Activated T-cell treated with anti-CD3 and anti-CD28 coated beads for 48 hours (primary cell): ENCODE measurements at places on chromosomes 16 and 17.

DNA sequence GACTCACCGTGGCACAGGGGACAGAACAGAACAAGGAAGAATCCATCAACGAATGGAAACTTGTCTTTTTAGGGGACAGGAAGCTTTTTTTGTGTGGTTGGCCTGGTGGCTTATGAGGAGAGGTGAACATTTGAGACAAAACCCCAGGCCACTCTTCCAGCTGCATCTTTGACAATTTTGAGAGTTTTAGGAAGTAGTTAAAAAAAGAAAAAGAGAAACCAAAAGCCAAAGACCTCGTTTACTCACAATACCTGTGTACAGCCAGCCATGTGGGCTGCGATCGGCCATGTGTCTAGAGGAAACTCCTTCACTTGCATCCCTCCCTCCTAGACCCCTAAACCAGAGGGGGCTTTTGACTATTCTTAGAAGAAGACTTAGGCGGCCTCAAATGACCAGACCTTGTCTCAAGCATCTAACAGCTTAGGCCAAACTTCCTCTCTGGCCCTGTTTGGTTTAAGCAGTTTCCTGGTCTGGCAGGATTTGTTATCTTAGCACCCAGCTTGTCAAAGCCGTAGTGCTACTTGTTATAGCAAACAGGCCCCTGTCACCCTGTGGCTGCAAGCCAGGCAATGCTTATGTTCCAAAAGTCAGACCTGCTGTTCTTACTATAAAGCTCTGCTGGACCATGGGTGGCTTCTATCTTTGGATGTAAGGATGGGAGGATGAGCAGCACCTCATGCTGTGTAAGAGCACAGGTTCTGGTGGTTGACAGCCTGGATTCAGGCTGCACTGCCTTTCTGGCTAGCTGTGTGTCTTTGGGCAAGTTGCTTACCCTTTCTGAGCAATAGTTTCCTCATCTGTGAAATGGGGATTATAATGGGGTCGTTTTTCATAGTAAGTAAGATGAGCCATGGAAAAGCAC is 17.7 kb downstream of the KSR1 start:
- DNase-seq: peak; percentile 72

- no peak for DNase-seq
Measured at GRCh38 chr17:62780269-62780668, 27.8 kb downstream of the MARCHF10 start.

- no peak for DNase-seq
Measured at GRCh38 chr17:29124925-29125273, 55.3 kb downstream of the MYO18A start.

DNA sequence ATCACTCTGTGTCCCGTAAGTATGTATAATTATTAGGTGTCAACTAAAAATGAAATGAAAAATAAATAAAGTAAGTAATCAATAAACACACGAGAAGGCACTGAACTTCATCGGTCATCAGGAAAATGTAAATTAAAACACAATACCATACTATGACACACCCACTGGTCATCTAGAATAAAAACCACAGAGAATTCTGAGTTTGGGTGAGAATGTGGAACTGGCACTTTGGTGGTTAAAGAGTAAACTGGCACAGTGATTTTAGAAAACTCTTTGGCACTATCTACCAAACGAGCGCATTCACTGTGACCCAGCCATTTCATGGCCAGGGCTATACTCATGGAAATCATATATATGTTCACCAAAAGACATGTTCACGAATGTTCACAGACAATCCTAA is 98.2 kb downstream of the HS3ST3A1 start:
- DNase-seq: no peak
